ENCODE measurements at places on chromosomes 1 and 21. TPM values are rescaled to one million over a fixed set of nuclear protein-coding genes. Genes with fewer than 3 reads are reported as not detected.

The VANGL2 gene
- 69.7 TPM for total RNA-seq

The KRTAP10-12 gene
- not detected for total RNA-seq

The MROH9 gene
- not detected for total RNA-seq

DNA sequence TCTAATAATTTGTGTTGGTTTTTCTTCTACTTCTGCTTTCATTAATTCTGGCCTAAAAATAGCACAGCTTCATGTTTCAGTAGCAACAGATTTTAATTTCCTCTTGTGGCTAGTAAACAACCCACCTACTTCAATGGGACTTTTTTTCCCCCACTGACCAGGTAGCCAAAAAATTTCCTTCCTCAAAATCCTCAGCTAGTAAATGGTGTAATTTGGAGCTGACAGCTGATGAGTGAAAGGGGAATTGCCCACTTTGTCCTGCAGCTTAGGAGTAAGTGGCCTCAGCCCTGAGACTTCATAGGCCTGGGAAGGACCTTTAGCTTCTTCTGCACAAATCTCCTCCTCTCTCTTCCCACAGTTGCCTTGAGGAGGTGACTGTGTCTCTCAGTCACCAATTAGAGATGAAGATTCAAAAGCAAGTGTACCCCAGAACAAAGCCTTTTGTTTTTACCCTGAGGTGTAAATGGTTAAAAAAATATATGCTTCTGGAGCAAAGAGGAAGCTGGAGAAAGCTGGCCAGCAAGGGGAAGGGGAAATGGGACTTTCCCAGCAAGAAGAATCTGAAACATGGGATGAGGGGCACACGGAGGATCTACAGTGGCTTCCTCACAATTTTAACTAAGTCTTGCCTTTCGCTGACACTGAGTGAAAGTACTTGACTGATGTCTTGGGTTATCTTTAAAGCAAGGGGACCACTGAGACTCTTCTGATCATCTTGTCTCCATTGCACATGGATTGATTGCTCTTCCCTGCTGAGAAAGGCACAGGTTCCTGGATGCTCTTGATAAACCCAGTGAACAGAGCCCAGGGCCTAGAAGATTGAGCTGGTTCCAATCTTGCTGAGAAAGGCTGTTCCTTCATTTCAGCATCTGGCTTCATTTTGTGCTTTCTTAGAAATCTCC lies 35.8 kb upstream of the VCAM1 start:
- no peaks in the 10 kb centered on the region for H3K4me1 ChIP-seq
- no peak for DNase-seq
- H3K27me3 ChIP-seq = peaks cover 3% of the 10 kb centered on the region
- H3K36me3 ChIP-seq = no peaks in the 10 kb centered on the region

DNA sequence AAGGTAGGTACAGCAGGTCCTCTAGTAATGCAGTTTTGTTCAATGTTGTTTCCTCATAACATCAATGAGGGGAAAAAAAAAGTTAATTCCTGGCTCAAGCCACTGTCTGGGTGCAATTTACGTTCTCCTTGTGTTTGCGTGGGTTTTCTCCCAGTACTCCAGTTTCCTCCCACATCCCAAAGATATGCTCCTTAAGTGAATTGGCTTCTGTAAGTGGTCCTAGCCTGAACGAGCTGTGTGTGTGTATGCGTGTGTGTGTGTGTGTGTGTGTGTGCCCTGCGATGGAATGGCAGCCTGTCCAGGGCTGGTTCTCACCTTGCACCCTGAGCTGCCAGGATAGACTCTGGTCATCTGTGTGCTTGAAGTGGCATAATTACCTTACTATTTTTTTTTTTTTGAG lies 332.0 kb downstream of the PDE4B start:
- no peak overlapping the region for H3K27ac ChIP-seq
- no peaks in the 10 kb centered on the region for H3K36me3 ChIP-seq
- no peaks in the 10 kb centered on the region for H3K4me1 ChIP-seq
- H3K4me3 ChIP-seq = no peak overlapping the region

All from WTC11 (cell line).